GOT3 (cell line): ENCODE measurements at places on chromosomes 2 and 18.

GRCh38 chr2:179518830-179519229 is 254.2 kb upstream of the SESTD1 start:
- no peak for DNase-seq

DNA sequence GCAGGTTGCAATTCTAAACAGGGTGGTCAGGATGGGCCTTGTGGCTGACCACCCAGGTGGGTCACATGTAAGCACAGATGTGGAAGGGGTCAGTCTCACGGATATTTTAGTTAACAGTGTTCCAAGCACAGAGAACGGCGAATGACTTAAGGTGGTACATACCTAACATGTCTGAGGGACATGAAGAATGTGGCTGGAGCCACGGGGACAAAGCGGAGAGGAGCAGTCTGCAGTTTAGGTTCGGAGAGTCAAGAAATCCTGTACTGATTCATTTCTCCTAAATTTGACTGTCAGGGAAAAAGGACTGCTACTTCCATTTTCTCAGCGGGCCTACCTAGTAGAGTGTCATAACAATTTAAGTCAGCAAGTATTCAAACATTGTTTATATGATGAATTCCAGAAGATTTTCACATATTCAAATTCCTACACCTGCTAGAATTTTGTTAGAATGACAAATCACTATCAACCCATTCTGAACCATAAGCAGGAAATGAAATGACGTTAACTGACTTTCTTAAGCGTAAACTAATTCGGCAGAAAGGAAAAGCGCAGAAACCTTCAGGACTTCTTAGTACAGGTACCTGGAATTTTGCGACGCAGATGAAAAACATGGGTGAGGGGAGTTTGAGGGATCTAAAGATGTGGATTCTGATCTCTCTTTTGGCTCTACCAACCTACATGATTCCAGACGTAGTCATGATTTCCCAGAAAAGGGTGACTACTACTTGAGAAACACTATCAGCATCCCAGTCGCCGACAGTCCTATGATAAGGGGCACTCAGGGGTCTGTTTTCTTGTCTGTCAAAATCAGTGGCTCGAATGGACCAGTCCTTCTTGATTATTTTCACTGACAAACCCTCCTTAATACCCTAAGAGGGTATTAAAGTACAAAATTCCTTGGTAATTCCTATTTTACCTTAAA is 41.3 kb downstream of the PTPN2 start:
- no peak for DNase-seq

DNA sequence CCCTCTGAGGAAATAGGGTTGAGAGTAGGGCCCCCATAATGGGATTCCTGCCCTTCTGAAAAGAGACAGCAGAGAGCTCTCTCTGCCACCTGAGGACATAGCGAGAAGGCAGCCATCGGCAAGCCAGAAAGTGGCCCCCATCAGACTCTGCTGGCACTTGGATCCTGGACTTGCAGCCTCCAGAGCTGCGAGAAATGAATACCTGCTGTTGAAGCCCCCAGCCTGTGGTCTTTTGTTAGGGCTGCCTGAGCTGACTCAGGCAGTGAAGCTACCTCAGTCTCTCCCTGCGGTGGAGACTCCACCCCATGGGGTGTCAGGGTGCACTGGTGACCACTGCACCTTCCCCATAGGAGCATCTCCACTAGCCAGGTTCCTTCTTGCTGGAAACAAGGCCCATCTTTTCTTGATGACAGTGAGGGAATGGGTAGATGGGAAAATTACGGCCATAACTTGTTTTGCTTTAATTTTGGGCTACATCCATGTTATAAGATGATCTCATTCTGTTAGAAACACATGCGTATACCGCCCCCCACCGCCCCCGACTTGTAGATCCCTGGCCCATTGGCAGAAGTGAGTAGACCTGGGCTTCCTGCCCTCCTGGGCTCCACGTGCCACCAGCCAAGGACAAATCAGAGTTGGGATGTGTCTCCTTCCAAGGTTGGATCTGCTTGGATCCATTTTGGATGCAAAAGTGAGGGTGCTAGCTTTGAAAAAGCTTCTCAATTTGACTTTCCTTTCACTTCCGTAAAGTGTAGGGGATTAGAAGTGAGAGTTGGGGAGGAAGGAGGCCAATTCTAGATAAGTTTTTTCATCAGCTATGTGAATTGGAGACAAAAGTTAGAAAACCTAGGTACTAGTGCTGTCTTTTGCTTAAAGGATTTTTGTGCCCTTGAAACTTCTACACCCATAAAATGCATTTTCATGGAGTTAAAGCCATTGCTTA is 42.9 kb downstream of the NCK2 start:
- no peak for DNase-seq

DNA sequence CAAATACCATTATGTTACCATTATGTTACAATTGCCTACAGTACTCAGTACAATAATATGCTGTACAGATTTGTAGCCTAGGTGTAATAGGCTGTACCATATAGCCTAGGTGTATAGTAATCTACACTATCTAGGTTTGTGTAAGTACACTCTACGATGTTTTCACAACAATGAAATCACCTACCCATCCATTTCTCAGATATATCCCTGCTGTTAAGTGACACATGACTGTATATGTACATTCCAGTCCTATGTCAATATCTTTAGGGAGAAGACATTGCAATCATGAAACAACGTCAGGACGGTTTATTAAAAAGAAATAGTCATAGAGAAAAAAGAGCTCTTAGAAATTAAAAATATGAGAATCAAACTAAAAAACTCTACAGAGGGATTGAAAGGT is 119.0 kb upstream of the CDC42EP3 start:
- no peak for DNase-seq

DNA sequence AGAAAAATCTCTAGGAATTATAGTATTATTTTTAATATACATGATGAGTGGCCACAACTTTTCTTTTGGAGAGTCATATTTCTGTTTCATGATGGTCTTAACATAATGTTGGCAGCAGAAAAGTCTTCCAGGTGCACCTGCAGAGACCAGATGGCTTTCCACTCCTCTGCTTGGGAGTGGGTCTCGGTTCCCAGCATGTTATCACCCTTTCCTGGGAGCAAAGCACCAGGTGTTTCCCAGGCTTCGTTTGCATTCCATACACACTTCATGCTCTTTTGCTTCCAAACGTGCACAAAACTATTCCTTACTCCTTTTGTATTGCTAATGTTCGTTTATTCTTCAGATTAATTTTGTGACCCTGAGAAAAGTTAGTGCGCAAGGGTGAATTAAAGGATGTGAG is 305.2 kb downstream of the CDH2 start:
- no peak for DNase-seq

- no peak for DNase-seq
These were observed 148.4 kb downstream of the DOCK10 start for GRCh38 chr2:224893848-224894247.

DNA sequence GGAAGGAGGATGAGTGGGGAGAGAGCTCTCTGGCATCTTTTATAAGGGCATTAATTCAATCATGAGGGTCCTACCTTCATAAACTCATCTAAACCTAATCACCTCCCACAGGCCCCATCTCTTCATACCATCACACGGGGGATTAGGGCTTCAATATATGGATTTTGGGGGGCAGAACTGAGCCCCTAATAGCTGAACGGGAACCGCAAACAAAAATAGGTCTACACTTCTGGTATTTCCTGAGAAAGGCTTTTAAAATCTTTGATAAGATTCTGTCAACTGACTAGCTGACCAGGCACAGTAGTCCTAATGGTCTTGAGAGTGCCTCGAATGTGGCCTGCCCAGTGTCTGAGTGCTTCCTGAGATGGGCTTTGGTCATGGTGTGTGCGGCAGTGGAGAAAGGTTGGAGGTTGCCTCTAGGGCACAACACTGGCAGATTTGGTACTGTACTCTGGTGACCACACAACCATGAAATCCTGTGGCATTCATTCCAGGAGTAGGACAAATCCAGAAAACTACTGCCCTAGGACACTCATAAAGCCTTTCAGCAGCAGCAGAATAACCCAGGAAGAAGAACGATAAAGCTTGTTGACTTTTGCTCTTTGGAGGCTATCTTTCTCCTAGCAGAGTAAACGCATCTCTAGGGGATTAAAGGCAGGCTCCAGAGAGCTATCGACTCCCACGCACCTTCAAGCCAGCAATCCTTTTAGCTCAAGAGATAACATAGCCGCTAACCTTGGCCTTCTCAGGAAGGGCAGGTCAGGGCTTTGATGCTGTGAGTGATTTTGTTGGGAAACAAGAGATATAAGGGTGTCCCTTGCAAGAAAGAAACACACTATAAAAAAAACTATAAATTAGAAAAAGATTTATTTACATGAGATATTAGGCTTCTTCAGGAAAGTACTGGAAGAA is 12.3 kb upstream of the APOB start:
- DNase-seq = no peak

- no peak for DNase-seq
These were observed 279.7 kb downstream of the MBD5 start for GRCh38 chr2:148300544-148300943.

- no peak for DNase-seq
These were observed 92.3 kb upstream of the TANK start for GRCh38 chr2:161067846-161068350.

- no peak for DNase-seq
These were observed 331.6 kb upstream of the FANCL start for GRCh38 chr2:58572731-58573130.

GRCh38 chr2:104597942-104598341 is 256.0 kb upstream of the POU3F3 start:
- DNase-seq = no peak

DNA sequence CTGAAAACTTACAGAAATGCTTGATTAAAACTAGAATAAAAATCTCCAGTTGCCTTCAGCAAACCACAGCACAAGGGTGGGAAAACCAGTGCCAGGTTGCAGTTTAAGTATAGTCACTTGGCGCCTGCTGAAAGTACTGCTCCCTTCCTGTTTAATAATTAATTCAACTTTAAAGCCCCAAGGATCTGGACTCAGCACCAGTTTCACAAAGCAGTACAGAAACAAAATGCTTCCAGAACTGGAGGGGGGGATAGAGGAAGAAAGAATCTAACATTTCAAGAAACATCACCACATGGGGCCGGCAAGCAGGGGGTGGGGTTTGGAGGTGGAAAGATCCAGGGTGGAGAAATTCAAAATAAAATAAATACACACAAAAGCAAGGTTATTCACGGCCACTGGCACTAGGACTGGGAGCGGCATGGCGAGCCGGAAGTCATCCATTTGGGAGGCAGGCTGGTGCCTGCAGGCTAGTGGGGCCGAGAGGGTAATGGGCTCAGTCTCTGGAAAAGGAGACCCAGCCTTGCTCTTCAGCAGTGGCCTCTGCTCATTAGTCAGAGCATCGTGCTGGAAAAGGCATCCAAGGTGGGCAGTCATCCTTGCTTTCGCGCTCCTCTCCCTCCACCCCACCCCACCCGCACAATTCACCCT is 85.8 kb downstream of the POU3F3 start:
- DNase-seq = no peak

DNA sequence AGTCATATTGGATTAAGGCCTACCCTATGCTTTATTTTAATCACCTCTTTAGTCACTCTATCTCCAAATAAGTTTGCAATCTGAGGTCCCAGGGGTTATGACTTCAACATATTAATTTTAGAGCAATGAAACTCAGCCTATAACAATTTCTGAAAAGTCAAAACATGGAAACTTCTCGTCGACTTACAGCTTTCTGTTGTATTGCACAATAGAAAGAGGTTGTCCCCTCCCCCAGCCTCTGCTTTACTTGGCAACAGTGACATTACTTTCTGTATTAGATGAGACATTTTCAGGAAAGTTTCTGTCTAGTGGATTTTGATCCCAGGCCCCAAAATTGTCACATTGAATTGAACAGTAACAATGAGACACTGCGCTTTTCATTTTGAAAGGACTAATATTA is 326.4 kb downstream of the THSD7B start:
- DNase-seq = no peak

DNA sequence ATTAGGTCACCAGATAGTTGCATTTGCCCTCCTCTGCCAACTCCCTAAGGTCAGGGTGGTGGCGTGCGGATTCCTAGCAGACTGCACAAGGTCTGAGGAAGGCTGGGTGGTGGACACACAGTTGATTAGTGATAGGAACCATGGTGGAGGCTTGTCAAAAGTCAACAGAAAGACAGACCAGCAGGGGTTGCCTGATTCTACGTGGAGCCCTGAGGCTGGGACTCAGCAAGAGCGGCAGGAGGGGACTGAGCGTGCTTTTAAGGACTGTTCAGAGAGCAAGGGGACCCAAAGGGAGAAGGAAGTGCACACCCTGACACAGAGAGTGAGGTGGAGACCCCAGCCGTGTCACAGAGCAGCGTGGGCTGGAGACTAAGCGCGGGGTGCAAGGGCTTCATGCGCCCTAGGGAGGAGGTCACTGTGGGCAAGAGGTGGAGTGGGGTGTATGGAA is 513.2 kb downstream of the RNF144A start:
- no peak for DNase-seq

DNA sequence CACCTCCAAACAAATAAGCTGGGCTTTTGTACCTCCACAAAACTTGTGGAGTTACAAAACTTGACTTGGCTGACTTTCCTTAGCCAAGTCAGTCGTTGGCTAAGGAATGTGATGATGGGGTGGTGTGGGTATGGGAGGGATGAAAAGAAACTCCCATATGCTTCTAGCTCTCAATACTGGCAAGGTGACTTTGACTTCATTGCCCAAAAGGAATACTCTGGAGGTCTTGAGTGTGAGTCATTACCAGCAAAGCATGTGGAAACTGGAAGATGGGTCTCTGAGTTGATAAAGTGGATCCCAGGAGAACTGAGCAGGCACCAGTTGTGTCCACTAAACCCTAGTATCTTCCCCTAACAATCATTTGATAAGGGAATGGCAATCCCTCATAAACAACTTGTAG is 226.7 kb downstream of the GULP1 start:
- no peak for DNase-seq

GRCh38 chr2:62302631-62303435 is 106.9 kb downstream of the B3GNT2 start:
- no peak for DNase-seq

DNA sequence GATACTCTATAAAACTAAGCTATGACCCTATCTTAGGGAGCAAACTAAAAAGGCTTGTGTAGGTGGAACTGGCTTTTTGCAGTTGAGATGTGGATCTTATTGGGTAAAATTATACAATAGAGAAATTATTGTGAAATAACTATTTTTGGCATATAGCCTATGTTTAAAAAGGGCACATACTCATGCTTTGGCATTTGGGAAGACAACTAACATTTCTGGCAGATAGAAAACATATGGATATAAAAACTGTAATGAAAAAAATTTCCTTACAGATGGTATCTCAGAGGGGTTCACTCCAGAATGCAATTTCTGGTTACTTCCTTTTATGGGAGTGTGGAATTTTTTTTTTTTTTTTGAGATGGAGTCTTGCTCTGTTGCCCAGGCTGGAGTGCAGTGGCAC is 120.1 kb upstream of the CCDC195 start:
- no peak for DNase-seq

DNA sequence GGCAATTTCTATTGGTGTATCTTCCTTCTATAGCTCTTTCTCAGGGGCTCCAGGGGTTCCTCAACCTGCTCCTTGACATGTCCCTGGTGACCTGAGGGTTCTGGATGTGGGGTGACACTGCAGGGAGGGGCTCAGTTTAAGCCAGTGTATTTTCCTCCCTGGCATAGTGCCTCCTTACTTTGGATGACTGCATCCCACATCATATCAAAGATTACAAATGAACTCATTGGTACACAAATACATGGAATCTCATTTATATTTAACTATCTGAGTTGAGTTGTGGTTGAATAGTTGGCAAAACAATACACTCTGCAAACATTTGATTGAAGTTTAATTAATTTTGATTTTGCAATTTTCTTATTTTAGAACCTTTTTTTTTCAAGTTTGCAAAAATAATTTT is 268.2 kb upstream of the SKOR2 start:
- no peak for DNase-seq
